Smooth muscle cell of the pulmonary artery (primary cell): ENCODE measurements at places on chromosomes 12 and 14. TPM values are rescaled to one million over a fixed set of nuclear protein-coding genes. Genes with fewer than 3 reads are reported as not detected.

KCNC2 gene
- total RNA-seq, result not detected in 2 replicates

PRPF39 gene
- total RNA-seq, result 24.8 and 30.4 TPM in 2 replicates

DCAF4 gene
- total RNA-seq, result 10.8 and 12.8 TPM in 2 replicates

MED13L gene
- 73.7 and 88.9 TPM in 2 replicates for total RNA-seq

LRTM2 gene
- total RNA-seq, result not detected in 2 replicates
